GM23338 (cell line): ENCODE measurements at places on chromosomes 2 and 18.

DNA sequence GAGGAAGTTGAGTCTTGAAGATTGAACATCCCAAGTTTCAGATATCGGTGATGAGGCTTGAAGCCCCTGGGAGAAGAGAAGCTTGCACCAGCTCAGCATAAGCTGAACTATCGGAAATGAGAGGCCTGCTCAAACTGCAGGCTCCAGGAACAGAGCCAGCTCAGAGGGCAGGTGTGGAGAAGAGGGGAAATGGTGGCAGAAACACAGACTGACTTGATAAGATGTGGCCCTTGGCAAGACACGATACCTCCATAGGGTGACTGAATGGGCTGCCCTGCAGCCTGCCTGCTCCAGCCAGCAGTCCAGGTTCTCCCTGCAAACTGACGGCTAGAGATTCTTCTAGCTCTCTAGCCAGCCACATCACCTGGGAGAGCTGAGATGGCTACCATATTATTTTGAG is 86.6 kb downstream of the MYT1L start:
- DNase-seq: no peak

DNA sequence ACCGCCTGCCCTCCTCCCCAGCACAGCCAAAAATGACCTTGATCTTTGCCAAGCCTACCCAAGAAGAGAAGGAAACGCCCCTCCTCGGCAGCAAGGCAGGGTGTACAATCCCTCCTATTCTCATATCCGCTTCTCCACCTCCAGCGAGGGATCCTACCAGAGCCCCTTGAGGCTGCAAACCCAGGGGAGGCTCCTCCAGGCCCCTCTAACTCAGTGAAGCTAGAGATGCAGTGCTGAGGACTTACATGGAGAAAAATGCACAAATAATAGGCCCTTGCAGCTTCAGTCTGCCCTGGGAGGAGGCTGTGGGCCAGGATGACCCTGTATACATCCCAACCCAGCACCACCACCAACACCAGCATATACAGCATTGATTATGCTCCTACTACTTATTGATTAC is 46.9 kb upstream of the POMC start:
- DNase-seq: no peak

GRCh38 chr2:95323347-95324155 is 26.4 kb downstream of the KCNIP3 start:
- DNase-seq: peak; percentile 88

DNA sequence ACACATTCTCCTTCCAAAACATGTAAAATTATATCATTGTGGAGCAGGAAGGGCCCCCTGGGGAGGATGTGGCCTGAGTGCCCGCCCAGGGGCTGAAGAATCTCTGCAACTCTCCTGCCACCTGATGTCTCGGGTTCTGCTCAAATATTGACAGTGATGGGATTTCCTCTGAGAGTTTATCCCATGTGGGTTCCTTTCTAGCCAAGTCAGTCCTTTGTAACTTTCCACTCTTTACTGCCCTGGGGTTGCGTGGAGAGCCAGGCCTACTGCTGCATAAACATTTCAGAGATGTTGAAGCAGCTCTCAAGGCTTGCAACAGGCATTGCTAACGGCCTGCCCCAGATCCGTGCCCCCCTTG is 4.0 kb upstream of the RAB17 start:
- DNase-seq: no peak

- DNase-seq: no peak
These were observed 35.3 kb downstream of the DDX1 start for GRCh38 chr2:15626967-15627366.

DNA sequence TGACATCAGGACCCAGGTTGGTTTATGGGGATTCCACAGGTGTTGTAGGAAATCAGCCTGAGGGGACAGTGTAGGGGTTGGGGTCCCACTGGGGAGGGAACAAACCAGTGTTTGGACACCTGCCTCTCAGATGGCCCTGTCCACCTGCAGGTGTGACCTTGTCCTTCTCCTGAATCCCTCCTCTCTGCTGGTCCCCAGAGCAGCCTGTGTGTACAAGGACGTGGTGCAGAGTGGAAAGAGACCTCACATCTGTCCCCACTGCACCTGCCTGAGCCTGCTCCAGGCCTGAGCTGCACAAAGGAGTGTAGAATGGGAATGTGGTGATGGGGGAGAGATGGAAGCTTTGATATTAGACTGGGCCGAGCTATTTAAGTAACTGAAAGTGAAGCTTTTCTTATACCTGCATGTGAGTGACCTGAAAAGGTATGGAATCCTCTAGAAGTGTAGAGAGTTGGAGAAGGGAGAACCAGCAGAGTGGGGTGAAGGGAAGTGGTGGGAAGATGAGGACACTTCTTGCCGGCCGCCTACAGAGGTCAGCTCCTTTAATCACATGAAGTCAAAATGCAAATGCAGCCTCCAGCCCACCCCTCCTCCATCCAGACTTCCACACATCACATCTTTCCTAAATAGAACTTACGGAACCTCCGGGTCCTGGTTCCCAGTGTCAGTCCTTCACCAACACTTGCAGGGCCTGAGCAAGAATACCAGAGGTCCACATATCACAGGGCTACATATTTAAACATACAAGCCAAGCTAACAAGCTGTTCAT is 89.3 kb upstream of the SMAD2 start:
- no peak for DNase-seq

- peak; percentile 76 for DNase-seq
These were observed 10.1 kb downstream of the SRSF7 start for GRCh38 chr2:38740851-38741731.

- no peak for DNase-seq
These were observed 170.3 kb downstream of the HDAC4 start for GRCh38 chr2:239230318-239231052.

DNA sequence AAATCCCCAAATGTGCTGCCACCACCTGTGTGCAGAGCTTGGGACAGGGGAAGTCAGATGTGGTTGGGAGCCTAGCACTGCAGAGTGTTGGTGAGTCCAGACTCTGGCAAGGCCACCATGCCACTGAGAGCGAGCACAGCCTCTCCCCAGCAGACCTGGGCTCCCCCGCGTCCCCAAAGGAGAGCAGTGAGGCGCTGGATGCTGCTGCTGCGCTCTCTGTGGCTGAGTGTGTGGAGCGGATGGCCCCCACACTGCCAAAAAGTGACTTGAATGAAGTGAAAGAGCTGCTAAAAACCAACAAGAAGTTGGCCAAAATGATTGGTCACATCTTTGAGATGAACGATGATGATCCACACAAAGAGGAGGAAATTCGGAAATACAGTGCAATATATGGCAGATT is 10.7 kb downstream of the NAB1 start:
- no peak for DNase-seq

- no peak for DNase-seq
These were observed 312.3 kb upstream of the KCNJ3 start for GRCh38 chr2:154386186-154386585.

DNA sequence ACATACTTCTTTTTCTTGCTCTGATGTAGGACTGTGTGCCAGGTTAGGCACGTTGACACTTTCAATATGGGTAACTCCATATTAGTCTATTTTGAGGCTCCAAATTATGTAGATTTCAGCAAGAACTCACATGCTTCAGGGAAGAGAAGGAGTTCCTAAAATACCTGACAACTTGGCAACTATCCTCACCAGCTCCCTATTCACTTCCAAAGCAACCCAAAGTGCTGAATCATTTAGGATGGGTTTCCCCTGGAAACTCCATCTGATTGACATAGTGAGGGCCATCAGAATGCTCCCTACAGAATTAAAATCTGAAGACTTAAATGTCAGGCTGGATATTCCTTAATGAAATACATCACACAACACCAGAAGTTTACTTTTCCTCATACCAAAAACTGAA is 32.5 kb upstream of the NFU1 start:
- no peak for DNase-seq

- no peak for DNase-seq
These were observed 39.2 kb downstream of the GREB1 start for GRCh38 chr2:11572996-11573395.

DNA sequence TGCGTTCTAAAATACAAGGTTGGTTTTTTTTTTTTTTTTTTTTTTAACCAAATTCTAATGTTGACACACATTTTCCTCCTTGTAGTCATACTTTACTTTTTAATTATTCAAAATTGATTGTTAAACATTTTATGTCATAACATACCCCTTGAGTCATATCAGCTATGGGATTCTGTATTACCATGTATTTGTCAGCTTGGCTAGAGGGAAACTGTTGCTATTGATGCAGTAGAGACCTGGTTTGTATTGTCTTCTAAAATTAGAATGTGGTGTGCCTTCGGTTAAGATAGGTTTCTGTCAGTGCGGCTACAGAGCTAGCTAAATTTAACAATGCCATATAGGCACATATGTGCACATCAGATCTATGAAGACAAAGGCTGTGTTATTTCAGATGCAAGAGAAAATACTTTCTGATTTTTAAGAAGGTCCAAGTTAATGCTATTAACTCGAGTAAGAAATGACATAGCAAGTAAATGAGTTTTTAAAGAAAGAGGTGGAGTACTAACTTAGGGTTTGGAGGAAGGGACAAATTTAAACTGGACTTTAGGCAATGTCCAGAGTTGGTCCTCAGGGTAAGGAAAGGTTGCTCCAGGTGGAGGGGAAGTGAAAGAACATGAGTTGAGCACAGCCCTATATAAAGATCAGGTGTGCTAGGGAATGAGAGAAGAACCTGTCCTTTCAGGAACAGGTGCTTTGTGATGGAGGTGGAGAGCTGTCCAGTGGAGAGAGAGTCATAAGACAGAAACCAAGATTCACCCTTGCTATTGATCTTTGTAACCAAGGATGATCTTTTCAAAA is 152.3 kb downstream of the PRPF40A start:
- DNase-seq: no peak

GRCh38 chr2:120912101-120912985 is 176.7 kb downstream of the GLI2 start:
- no peak for DNase-seq

DNA sequence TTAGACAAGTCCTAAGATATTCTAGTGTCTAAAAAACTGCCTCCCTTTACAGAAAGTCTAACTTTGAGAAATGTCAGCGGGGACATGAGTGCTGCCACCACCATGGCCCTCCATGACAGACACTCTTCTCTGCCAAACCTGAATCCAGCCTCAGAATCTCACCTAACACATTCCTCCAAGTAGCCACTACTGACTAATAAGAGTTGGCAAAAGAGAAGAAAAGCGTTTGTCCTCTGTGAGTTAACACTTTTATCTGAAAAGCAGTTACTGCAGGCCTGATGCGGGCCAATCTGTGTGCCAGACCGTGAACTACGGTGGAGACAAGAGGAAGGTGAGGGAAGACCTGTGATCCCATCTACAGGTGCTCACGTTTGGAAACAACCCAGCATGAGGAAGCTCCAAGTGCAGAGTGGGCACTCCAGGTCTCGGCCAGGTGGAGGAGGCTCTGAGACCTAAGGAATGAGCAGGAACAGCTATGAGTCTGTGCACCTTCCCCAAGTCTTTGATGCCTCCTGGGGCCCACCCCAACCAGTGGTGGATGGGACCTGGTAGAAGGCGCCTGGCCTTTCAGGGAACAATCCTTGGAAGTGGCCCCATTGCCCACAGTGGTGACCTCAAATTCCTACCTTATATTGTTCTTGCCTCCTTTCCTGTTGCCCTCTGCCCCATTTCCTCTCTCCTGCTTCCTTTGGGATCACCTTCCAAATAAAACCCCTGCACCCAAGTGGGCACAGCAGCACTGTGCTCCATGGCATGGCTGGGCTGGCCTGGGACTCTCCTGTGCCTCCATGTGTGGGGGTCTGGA is 91.6 kb downstream of the BIN1 start:
- no peak for DNase-seq

DNA sequence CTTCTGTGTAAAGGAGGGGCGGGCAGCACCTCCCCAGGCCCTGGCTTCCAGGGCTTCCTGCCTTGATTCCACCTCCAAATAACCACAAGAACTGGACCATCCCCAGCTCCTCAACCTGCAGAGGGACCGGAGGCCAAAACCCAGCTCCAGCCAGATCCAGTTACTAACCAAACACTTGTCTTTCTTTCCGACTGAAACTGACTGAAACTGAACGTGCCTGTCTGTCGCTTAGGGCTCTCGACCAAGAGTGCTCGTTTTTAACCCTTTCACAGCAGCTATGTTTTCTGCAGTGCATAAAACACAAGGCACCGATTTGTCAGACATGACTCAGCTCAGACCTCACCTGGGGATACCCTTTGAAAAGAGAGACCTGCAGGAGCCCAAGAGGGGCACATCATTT is 249.9 kb upstream of the SIX2 start:
- peak; percentile 17 for DNase-seq

GRCh38 chr2:6835467-6835866 is 30.2 kb downstream of the CMPK2 start:
- no peak for DNase-seq

DNA sequence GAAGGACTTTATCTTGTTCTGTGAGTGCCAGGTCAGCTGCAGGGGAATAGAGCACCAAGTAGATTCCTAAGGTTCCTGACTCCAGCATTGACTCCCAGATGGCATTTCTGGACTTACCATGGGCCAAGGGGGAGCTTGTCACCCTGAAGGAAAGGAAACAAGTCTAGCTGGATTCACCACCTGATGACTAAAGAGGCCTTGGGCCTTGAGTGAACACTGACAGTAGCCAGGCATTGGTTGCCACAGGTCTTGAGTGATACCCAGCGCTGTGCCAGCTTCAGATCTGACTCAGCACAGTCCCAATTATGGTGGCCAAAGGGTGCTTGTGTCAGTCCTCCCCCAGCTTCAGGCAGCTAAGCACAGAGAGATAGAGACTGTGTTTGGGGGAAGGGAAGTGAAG is 40.1 kb upstream of the CAPN13 start:
- DNase-seq: no peak

DNA sequence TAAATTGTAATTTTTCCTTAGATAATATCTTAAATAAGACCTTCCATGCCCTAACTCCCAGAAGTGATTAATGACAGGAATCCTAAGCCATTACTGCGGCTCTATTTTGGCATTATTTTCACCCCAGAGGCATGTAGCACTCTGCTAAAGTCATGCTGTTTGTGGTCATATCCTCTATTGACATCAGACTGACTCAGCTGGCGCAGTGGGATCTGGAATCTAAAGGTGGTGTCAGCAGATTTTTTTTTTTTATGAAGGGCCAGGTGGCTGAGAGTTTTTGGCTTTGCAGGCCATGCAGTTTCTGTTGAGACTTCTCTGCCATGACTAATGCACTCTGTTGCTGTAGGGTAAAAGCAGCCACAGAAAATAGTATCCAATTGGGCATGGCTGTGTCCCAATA is 64.1 kb upstream of the ACVR1C start:
- no peak for DNase-seq

- DNase-seq: no peak
These were observed 1042.3 kb upstream of the NRXN1 start for GRCh38 chr2:52074130-52074719.

DNA sequence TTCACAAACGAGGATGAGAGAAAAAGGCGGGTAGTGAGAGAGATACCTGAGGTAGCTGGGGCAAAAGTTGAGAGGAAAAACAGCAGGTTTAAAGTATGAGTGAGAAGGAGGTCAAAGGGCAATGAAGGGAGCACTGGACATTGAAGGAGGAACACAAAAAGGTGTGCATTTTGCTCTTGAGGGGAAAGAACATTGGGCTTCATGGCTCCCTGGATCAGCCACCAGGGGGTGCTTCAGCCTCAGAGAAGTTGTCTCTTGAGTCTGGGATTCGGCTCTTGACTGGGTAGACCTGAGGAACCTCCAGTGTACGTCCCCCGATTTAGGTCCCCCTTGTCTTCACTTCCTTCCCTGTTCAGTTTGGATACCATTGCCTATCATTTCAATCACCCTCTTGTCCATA is 128.5 kb downstream of the RAPGEF4 start:
- DNase-seq: peak; percentile 82
